ENCODE measurements at places on chromosomes 13 and 19.

DNA sequence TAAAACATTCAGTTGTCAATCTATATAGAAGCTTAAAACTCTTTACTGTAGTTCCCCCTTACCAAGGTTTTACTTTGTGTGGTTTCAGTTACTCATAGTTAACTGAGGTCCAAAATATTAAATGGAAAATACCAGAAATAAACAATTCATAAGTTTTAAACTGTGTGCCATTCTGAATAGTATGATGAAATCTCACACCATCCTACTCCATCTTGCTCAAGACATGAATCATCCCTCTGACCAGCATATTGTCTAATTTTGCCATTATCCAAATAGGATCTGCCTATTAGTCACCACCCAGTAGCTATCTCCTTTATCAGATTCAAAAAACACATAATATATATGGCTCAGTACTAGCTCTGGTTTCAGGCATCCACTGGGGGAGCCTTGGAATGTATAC is 22.4 kb downstream of the ZNF571 start:
- no peak for DNase-seq

DNA sequence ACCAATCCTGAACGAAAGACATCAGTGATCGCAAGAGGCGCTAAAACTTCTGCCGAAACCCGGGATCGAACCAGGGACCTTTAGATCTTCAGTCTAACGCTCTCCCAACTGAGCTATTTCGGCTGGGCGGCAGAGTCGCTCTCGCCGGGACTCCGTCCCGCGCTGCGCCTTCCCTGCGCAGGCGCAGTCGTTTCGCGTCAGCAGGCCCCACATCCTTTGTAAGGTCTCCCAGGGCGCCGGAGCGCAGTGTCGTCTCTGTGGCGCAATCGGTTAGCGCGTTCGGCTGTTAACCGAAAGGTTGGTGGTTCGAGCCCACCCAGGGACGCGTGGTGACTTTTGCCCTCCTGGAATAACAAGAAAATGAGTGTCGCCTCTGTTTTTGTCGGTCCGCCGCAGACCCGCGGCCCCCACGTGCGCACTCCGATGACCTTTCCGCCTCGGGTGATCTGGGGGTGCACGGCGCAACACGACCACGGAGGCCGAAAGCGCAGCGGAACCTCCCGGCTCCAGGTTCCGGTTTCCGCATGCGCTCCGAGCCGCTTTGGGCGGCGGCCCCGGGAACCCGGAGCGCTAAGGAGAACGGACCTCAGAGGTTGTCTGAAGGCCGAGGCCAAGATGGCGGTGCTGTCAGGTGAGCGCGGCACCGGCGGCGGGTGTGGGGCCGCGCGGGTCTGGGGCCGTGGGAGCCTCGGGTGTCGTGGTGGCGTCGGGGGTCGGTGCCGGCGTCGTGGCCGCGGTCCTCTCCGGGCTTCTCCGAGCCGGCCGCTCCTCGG is at the start of gene NDUFS7:
TSS of gene NDUFS7 (plus strand) at position 596 of the 773 bp plus-strand sequence. CDS start at position 616, 20 bp downstream.
- DNase-seq, result peak; percentile 92

DNA sequence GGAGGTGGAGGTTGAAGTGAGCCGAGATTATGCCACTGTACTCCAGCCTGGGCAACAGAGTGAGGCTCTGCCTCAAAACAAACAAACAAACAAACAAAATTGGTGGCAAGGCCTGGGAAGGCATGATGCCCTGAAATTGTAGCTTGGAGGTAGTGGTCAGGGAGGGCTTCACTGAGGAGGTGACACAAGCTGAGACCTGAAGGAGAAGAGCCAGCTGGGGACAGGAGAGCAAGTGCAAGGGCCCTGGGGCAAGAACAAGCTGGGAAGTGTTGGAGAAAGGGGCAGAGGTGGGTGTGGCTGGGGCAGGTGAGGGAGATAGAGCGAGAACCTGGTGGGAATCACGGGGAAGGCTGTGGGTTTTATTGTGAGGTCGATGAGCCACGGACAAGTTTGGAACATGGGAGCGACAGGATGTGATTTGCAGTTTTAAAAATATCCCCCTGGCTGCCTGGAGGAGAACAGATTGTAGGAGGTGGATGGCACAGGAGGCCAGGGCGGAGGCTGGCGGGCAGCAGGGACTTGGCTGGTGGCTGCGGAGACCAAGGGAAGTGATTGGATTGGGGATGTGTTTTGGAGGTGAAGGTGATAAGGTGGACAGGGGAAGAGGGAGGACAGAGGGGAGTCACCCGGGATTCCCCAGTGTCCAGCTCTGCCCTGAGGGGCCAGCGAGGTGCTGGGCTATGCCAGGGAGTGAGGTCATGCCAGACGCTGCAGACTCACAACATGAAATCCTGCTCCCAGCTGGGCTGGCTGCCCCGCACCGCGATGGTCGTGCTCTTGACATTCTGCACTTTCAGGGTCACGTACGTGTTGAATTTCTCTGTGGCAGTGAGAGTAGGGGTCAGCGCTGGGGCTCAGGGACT is 14.0 kb downstream of the UNC13A start:
- DNase-seq, result no peak

- no peak for DNase-seq
These were observed 80.5 kb upstream of the MBNL2 start for GRCh38 chr13:97141564-97142005.

DNA sequence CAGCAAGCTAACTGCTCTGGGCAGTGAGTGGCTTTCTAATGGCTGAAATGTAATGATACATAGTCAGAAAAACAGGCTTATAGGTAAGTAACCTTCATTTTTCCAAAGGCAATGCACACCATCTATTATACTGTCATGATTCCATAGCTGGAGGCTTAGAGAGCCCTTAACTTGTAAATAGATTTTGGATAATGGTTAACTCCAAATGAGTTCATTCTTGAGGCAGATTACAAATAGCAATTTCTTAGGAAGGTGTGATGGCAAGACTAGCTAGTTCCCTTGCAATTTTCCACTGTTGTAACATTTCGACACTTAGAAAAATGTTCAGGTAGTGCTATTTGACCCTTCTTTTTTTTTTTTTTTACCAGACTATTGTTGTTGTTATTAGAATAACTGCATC is 789.8 kb upstream of the PCDH9 start:
- no peak for DNase-seq

- DNase-seq, result no peak
These were observed 2.5 kb upstream of the ZNF284 start for GRCh38 chr19:44069415-44069814.

GRCh38 chr13:113949546-113949945 is 24.3 kb downstream of the C13orf46 start:
- no peak for DNase-seq

DNA sequence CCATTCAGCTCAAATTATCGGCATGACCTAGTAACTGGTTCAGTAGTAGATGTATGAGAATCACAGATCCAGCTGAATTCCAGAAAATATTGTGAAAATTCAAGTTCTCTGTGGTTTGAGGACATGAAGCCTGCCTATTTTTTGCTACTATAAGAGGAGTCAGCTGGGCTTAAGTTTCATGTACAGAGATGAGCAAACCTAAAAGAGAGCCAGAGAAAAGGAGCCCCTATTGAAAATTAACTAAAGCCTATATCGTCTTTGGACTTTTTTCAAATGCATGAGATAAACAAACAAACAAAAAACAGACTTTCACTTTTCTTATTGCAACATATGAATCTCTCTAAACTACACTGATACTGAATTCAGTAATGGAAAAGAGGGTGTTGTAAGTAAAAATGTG is 106.8 kb upstream of the SPRY2 start:
- no peak for DNase-seq

- no peak for DNase-seq
These were observed 247.3 kb downstream of the GGACT start for GRCh38 chr13:100341327-100341726.

GRCh38 chr13:76239031-76239680 is 603.0 kb downstream of the LMO7 start:
- DNase-seq, result no peak

DNA sequence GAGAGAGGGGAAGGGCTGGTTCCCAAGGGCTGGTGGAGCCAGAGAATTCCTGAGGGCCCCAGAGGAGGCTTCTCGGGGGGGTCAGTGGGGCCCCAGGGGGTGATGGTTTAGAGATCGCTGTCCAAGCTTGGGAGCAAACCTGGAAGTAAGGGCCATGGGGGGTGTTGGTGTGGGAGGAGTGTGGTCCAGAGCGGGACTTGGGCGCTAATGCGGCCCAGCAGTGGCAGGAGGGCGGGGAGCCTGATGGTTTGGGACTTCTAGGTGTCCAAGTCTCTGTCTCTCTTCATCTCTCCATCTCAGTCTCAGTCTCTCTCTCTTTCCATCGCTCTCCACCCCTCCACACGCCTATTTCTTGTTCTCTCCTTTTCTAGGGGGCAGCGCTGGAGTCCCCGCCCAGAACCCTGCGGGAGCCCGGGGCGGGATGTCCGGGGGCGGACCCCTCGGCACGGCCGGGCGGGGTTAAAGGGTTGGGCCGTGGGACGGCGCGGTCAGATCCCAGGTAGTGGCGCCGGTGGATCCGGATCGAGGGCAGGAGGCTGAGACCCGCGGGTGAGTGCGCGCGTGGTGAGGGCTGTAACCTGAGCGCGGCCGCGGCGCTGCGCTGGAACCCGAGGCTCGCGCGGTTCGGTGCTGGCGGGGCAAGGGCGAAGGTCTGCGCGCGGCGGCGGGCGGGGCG is at the start of gene CYP4F22:
TSS of gene CYP4F22 (plus strand) at position 491 of the 676 bp plus-strand sequence. CDS start 16,812 bp downstream, outside the sequence.
- no peak for DNase-seq

GRCh38 chr19:10639836-10640235 is 14.3 kb upstream of the ILF3 start:
- DNase-seq, result no peak

GRCh38 chr19:12933287-12934072 is at the start of gene FARSA:
TSS of gene FARSA (minus strand) at chr19:12933711. CDS start at chr19:12933696, 15 bp downstream.
- DNase-seq, result peak; percentile 96

All from nucleus accumbens (tissue), 56 donors.